Suppressor macrophage treated with lipopolysaccharide for 1 hour (primary cell): ENCODE measurements at places on chromosomes 5 and 9.

GRCh38 chr5:92969781-92970237, 611.2 kb downstream of the NR2F1-AS1 start:
- DNase-seq, result no peak

GRCh38 chr9:108562176-108562575, 293.6 kb downstream of the ACTL7B start:
- no peak for DNase-seq

DNA sequence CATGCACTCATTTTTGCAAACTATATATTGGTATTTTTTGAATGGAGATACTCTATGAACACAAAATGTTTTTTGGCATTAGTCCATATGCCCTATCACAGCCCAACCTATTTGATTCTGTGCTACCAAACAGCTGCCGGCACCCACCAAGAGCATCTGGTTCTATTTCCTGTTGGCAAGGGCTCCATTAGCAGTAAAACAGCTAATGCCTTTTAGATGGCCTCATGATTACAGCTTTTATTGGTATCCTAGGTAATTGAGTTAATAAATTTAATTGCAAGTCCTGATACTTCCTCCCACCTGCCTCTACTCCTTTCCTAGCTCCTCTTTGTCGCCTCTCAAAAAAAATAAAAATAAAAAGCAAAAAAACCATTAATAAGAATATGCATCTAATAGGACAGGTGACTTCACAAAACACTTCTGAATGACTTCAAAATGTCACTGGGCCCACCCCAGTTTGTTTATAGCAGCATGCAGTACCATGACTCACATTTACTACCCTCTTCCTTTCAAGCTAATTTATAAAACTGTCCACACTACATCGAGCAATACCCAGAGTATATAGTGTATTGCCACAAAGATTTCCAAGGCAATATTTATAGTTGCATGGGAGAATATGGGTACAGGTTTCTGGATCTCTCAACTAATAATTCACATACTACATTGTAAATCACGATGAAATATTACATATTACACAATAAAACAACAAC, 620.4 kb downstream of the SLCO4C1 start:
- DNase-seq, result no peak

DNA sequence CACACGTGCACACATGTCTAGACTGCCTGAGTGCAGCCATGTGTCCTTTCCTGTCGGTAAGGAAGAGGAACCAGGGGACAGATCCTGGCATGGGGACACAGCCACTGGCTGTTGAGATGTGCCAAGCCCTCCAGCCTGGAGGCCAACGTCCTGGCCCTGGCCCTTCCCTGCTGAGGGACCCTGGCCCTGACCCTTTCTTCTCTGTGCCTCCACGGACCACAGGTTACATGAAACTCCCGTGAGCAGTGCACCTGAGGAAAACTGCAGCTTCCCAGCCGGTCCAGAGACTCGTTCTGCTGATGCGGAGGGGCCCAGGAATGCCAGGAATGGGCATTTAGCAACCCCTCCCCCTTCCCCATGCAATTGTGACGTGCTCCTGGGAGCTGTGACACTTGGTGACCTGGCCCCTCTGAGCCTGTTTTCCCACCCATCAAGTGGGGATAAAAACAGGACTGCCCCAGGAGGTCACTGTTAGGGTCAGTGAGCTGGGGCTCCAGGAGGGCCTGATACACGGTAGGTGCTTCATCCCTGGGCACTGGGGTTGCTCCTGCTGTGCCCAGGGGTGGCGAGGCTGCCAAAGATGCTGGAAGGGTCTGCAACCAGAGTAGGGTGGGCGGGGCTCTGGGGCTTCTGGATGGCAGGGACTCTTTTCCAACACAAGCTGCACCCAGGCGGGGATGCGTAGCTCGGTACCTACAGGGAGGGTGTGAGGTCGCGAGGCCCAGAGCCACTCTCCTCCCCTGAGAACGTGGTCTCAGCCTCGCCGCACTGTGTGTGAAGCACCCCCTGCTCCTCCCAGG, 151.5 kb downstream of the C9orf50 start:
- DNase-seq, result no peak

GRCh38 chr5:96584712-96585111, 77.5 kb upstream of the CAST start:
- peak; percentile 59 for DNase-seq

- DNase-seq, result no peak
Measured at GRCh38 chr5:79825802-79826201, 136.2 kb downstream of the CMYA5 start.

DNA sequence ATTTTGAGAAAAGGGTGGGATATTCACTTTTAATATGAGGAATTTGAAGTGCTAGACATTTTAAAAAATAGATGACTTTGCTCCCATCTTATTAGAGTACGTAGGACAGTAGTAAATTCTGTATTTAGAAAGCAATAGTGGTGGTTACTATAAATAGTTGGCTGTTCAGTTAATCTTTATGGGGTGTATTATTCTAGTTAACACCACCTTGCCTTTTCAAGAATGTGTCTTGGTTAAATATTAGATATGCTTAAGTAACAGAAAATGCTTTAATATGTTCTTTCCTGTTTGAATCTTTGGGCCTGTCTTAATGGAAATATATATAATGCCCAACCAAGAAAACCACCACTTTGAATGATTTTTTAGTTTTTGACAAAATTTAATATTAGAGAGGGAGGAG, 608.7 kb upstream of the FAM174A start:
- no peak for DNase-seq
